Stimulated activated CD4-positive, alpha-beta T cell treated with anti-CD3 and anti-CD28 coated beads, Interleukin-1b, Interleukin-23, amount 100 ng/mL, for 24 hours (primary cell): ENCODE measurements at places on chromosomes 4 and X.
A peak's percentile ranks its signal among the peaks of the same experiment; 100 is the strongest.

GRCh38 chrX:139826065-139827044, 106.5 kb downstream of the ATP11C start:
- no peak for DNase-seq

- no peak for DNase-seq
These were observed 231.7 kb upstream of the PGRMC2 start for GRCh38 chr4:128519163-128519830.

- peak; percentile 50 for DNase-seq
These were observed 15.1 kb downstream of the NOCT start for GRCh38 chr4:139030614-139031235.

GRCh38 chr4:161721947-161722346, 441.9 kb downstream of the FSTL5 start:
- no peak for DNase-seq

- no peak for DNase-seq
These were observed 34.9 kb upstream of the CITED1 start for GRCh38 chrX:72340626-72341025.

- DNase-seq: no peak
These were observed 660 bp upstream of the HSPA4L start for GRCh38 chr4:127781300-127782024.

- DNase-seq: no peak
These were observed 5.7 kb downstream of the PLP2 start for GRCh38 chrX:49177338-49177833.

DNA sequence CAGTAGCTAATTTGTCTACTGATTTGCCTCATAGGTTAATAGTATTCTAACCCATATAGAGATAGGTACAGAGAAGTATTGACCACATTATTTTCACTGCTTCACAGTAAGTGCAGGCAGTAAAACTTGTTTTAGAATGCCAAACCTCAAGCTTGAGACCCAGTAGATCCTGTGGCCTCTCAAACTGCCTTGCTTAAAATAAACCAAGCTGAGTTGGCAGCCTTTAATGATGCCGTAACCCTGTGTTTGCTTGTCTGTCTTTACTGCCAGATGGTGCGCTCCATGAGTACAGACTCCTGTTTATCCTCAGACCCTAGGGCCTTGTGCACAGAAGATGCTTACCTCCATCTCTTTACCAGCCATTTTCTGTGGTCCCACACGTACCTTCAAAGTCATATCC, 50.8 kb downstream of the ANXA3 start:
- DNase-seq: no peak

- no peak for DNase-seq
These were observed 11.6 kb upstream of the TNIP2 start for GRCh38 chr4:2767705-2768074.

DNA sequence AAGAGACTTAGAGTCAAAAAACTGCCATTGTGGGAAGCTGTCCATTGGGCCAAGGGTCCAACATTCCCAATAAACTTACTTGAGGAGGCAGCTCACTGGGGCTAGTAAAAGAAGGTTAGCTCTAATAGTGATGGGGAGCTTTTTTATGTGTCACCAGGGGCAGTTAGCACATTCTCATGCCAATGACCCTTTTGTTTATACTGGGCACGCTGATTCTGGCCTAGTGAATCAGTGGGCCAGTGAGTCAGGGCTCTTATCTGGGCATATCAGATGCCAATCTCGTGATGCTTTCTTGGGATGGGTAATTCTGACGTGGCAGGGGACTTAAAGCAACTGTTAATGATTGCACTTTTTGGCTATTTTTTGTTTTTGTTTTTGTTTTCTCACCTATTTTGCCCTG, 27.8 kb downstream of the TCEAL1 start:
- DNase-seq: no peak

- DNase-seq: no peak
These were observed 206.6 kb upstream of the HS3ST1 start for GRCh38 chr4:11635342-11635741.

DNA sequence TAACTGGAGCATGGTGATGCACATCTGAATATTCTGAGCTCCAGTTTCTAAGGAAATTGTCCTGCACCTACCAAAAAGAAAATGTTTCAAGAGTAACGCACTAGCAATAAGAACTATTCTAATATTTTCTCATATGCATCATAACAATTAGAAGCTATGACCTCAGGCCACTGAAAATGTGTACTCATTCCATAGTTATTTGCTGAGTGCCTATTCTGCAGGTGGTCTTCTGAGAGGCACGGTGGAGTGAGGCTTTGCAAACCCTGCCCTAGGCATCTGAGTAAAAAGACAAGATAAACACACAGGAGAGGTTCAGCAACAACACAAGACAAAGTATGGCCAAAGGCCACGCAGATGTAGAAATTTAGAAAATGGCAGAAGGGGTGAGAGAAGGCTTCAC, 23.7 kb downstream of the SLC10A6 start:
- no peak for DNase-seq

- no peak for DNase-seq
These were observed 93.3 kb downstream of the STIM2 start for GRCh38 chr4:26953770-26954423.

DNA sequence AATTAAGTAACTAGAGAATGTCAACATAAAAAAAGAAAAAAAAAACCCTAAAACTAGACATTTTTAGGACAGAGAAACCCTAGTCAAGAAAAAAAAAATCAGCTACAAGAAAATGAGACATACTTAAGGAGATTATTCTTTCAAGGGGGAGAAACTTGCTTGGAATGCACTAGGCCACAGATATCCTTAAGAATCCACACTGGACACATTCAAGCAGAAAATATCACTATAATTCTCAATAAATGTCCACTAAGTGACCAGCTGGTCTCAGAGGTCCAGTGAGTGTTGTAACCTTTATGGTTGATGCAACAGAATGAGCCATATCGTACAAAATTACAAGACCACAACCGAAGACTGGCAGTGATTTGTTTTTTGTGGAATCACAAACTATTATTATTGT, 15.6 kb upstream of the IBSP start:
- no peak for DNase-seq

DNA sequence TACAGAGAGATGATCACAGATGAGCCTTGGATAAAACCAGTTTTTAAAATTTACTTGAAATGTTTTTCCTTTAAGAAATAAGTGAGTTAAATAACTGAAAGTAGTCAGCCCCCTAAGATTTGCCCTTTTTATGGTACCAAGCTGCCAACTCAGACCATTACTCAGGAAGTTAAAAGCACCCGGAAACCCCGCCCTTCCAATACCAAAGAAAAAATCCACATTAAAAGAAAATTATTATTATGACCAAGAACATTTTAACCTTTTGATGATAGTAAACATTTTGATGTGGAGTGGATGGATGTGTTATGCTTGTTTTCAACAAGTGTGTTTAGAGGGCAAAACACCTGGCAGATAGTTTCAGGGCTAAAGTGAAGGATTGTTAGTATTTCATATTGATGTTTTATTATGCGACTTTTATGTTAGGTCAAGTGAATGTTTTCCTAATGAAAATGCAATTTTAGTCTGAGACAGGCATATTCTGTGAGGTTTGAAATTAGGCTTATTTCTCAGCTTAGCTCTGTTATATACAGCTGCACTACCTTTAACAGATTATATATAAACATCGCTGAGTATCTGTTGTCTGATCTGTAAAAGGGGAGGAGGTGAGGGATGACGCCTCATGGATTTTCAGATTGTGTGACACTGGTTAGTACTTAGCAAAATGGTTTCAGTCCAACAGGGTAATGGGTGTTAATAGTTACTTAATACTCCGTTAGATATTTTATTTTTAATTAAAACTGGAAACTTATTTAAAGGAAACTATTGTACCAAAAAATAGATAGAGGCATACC, 89.0 kb downstream of the KDM6A start:
- DNase-seq: no peak

DNA sequence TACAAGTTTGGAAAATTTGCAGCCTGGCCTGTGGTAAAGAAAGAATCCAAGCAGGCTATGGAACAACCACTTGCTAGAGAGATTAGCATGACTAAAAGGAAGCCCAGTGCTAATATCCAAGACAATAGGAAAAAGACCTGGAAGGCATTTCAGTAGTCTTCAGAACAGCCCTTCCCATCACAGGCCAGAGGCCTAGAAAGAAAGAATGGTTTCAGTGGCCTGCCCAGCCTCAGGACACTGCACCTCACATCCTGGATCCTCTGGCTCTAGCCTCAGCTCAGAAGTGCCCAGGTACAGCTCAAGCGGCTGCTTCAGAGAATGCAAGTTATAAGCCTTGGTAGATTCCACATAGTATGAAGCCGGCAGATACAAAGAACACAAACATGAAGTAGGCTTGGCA, 449.8 kb upstream of the AR start:
- DNase-seq: no peak

GRCh38 chr4:101953949-101954348, 163.4 kb downstream of the BANK1 start:
- no peak for DNase-seq

- no peak for DNase-seq
These were observed 8.2 kb downstream of the AREG start for GRCh38 chr4:74453037-74453635.

GRCh38 chr4:52996261-52997131, 134.4 kb downstream of the RASL11B start:
- no peak for DNase-seq

DNA sequence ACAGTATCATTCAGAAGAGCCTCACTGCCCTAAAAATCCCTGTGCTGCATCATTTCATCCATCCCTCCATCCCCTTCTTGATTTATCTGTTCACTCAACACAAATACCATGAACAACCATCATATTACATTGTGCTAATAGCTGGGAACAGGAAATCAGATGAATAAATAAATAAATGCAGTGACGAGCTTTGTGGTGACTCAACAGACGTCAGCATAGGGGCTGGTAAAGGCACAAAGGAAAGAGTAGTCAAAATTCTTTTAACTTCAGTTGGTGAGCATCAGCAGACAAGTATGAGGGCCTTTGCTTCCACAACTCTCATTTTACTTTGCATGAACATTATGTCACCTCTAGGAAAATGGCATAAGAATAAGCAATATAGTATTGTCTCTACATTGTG, 65.5 kb downstream of the EDNRA start:
- DNase-seq: no peak

DNA sequence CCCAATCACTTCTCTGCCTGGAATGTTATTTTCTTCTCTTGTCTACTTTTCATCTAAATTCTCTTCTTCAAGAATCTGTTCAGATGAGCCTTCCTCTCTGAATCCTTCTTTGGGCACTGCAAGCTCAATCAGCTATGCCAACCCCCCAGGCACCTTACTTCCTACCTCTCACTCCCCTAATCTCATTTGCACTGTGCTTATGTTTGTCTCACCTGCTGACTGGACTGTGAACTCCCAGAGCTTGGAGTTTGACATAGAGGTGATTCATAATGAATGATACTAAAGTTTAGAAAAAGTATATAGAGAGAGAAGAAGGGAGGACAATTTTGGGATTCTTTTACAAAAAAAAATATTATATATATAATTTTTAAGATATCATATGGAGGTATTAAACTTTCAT, 36.3 kb downstream of the ANXA10 start:
- DNase-seq: no peak

DNA sequence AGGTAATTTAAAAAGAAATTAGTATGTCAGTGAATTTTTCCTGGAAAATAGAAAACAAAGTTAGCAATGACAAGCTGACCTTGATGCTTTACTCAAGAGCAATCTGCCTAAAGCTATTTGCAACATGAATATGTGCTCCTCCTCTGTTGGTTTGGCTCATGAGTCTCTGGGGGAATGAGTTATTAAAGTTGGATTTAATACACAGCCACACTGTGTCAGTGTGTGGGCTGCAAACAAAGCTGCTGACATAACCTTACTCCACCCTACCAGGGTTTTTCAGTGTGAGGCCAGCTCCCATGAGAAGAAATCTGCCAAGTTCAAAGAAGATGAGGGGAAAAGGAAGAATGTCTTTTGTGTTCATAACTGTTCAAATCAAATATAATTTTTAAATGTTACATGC, 280.5 kb downstream of the TLL1 start:
- no peak for DNase-seq

- DNase-seq: no peak
These were observed 647.3 kb upstream of the DIPK2B start for GRCh38 chrX:45847961-45848360.

DNA sequence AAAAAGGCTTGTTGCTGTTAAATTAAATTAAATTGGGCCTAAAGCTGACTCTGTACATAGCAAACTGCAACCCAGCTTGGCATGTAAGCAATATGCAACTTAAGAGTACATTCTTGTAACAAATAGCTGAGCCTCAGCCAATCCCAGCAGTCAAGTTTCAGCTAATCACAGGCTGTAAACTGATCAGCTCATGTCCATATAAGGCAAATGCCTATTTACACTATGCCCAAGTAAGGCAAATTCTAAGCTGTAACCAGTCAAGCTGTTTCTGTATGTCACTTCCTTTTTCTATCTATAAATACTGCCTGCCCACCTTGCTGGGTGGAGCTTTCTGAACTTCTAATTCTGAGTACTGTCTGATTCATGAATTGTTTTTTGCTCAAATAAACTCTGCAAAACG, 429.1 kb upstream of the FTHL17 start:
- no peak for DNase-seq

GRCh38 chr4:118773429-118773792, 62.5 kb downstream of the SEC24D start:
- DNase-seq: no peak

DNA sequence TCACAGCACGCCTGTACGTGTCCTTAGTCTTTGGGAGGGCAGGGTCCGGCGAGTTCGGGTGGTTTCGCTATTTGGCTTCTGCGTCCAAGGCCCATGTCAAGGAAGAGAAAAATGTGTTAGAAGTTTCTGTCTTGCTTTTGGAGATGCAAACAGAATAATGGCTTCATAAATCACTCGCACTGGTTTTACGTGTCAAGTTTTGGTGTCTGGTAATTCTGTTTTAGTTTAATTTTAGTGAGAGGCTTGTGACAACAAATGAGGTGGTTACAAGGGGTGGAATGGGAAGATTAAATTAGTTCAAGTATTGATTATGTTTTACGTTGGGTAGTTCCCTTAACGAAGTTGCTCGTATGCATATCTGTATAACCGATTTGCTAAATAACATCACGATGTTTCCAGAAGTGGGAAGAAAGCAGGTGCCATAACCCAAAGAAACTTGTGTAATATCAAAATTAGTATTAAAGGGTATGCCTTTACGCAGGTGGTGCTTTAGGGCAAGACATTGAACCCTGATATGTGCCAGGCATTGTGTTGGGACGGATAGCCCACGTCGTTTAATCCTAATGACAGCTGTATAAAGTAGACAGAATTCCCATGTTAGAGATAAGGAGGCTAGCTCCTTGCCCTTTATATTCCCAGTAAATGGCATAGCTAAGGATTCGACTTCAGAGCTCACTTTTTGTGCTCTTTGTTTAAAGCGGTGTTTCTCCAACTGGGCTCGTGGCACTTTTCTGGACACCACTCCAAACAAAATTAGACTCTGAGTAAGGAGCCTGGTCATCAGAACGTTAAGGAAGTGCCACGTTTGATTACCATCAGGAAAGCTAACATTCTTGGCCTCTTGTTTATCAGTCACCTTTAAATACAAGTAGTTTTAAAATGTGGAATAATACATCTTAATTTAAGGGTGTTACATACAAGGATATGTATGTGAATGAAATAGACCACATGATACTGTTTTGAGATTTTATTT, 843 bp downstream of the RPL34 start:
- DNase-seq: no peak
